Globus pallidus (tissue), 1 donor: ENCODE measurements at places on chromosomes 3 and 15.

- no peak for DNase-seq
Measured at GRCh38 chr15:67824976-67825880, at the start of gene SKOR1. Gene SKOR1, plus strand, starts transcription at chr15:67825509. Its CDS starts 94 bp downstream, at chr15:67825603.

GRCh38 chr3:150081084-150081483 is 110.4 kb upstream of the PFN2 start:
- no peak for DNase-seq

DNA sequence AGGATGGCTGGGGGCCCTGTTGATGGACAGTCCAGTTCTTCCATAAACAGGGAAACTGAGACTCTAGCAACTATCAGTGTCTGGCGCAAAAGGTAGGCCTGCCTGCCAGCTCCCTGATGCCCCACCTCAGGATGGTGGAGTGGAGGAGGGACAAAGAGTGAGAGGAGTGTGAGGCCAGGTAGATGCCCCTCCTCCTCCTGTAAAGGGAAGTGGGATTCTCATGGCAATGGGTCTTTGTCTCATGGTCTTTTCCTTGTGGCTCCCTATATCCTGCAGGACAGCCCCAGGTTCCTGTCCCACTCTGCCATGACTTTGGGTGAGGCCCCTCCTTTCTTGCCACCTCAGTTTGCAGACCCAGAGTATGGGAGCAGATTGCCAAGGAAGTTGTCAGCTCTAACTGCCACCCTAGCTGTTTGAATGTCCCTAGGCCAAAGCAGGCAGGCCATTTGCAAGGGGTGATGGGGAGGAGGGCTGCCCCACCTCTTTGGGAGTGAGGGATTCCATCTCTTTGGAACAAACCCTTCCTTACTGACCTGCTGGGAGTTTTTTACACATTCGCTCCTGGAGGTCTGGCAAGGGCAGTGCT is 2.8 kb upstream of the DNAH1 start:
- DNase-seq: no peak

DNA sequence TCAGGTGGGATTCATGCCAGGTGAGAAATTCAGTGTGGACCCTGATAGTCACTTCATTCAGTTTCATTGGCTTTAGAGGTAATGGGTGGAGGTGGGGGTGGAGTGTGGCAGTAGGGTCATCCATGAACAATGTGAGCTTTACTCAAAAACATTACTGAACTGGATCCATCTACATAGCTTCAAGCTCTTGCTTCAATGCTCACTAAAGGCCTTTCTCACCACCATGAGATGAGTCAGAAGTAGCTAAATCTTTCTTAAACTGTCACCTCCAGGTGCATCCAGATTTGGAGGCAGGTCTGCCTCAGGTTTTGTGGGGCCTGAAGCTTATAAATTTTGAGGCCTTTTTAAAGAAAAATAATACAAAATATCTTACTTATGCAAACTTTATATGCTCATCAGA is 363.6 kb downstream of the CHST2 start:
- no peak for DNase-seq

- DNase-seq: peak; percentile 27
Measured at GRCh38 chr3:130276203-130276803, 69.2 kb upstream of the COL6A5 start.

- peak; percentile 11 for DNase-seq
Measured at GRCh38 chr15:81256916-81257315, 60.2 kb downstream of the IL16 start.
